Stimulated activated CD4-positive, alpha-beta T cell treated with anti-CD3 and anti-CD28 coated beads, Interleukin-1b, Interleukin-23, amount 100 ng/mL, for 4 hours (primary cell): ENCODE measurements at places on chromosomes 3 and 15.

GRCh38 chr3:71695000-71695482 lies 30.2 kb downstream of the EIF4E3 start:
- DNase-seq: no peak

GRCh38 chr15:60408463-60408981 lies 10.7 kb upstream of the ANXA2 start:
- DNase-seq: no peak

DNA sequence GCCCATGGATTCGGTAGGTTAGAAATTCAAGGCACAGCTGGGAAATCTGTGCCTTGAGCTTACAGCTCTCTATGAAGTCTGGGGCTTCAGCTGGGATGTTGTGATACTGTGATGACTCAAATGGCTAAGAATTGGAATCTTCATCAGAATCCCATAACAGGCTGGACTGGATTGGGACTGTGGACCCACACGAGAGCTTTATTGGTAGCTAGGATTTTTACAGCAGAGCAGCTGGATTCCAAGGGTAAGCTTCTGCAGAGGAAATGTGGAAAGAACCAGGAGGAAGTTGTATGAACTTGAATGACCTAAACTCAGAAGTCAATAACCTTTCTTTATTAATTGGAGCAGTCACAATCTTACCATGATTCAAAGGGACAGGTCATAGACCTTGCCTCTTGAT lies 1187.1 kb downstream of the ROBO1 start:
- no peak for DNase-seq

- DNase-seq: no peak
Measured at GRCh38 chr3:196419386-196419785, 12.8 kb downstream of the UBXN7 start.

DNA sequence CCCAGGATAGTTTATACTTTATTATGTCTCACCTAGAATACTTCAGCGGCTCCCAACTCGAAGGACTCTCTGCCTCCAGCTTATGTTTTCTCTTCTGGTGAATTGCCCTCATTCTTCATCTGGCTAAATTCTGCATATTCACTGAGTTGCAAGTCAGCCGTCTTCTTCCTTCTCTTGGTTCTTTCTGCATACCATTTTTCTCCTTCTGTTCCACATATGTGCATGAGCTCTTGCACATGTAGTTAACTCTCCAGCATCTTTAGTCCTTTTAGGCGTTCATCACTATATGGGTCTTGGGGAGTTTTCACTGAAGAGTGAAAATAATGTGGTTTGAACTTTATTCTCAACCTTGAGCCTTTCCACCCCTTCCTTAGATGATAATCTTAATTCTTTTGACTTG lies 70.1 kb downstream of the AP4E1 start:
- no peak for DNase-seq

- DNase-seq: no peak
Measured at GRCh38 chr3:30098653-30099455, 507.5 kb upstream of the TGFBR2 start.

DNA sequence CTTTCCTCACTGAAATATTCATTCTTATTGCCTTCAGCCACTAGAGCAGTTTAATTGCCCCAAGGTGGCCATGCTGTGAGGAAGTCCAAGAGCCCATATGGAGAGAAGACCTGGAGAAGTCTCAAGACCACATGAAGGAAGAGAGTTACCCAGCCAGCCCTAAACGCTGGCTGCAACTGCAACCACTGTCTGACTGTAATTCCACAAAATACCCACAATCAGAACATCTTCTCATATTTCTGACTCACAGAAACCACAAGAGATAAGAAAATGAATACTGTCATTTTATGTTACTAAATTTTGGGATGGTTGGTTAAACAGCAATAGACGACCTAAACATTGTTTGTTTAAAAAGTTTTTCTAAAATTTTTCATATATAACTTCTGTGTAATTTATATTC lies 14.7 kb upstream of the SST start:
- DNase-seq: no peak

GRCh38 chr3:153835540-153835939 lies 285.6 kb upstream of the ARHGEF26 start:
- no peak for DNase-seq

DNA sequence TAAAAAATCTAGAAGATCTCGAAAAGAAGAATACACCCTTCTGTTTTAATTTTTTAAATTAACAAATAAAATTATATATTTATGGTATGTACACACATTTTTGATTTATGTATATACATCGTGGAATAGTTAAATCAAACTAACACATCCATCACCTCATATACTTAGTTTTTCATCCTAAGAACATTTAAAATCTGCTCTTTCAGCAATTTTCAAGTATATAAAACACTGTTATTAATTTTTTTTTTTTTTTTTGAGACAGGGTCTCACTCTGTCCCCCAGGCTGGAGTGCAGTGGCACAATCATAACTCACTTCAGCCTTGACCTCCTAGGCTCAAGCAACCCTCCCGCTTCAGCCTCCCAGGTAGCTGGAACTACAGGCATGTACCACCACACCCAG lies 32.8 kb upstream of the ACAP2 start:
- no peak for DNase-seq

- no peak for DNase-seq
Measured at GRCh38 chr3:141239511-141240281, 8.1 kb downstream of the PXYLP1 start.

DNA sequence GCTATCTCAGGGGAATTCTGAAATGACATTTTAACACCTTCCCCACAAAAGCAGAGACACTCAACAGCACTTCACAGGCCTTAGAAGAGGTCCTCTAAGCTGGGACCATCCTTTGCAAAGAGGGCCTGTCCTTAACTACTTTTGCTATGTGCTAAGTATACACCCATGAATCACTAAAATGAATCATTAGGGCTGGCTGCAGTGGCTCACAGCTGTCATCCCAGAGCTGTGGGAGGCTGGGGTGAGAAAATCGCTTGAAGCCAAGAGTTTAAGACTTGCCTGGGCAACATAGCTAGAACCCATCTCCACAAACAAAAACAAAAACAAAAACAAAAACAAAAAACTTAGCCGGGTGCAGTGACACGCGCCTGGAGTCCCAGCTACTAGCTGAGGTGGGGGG lies 53.9 kb upstream of the MELTF start:
- DNase-seq: no peak

GRCh38 chr3:153749070-153749610 lies 372.1 kb upstream of the ARHGEF26 start:
- DNase-seq: no peak

DNA sequence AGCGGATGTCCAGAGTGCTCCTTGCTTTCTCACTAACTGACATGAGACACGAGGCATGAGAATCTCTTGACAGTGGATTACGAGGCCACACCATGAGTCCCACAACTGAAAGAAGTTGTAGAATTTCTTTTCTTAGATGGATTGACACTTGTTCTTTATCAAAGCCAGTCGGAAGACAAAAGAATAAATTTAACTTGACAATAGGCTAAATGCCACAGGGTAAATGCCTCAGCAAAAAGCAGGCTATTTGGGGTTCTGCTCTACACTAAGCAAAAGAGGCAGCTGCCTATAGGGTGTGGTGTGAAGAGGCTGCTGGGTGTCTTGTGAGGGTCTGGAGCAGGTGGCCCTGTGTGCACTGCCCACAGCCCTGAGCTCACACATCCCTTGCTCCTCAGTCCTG lies 135.1 kb upstream of the SEMA6D start:
- DNase-seq: no peak

GRCh38 chr3:52456169-52456799 lies 880 bp downstream of the NISCH start:
- DNase-seq: no peak

GRCh38 chr3:152662157-152662556 lies 172.8 kb upstream of the P2RY1 start:
- no peak for DNase-seq

DNA sequence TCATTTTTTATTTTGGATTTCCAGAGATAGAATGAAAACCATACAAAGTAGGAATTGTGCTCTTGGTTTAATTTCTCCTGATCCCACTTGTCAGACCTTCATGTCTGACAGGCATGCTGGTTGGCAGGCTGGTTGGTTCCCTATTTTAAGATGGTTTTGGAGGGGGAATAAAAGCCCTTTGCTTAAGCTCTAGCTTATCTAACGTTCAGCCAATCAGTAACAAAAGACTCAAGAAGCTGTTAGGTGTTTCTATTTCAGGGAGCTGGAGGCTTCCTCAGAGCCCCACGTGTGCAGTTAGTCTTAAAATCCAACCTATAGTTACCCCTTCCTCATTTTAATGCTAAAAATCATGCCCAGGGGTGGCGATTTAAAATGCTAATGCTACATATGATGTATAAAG lies 40.5 kb upstream of the XIRP1 start:
- DNase-seq: no peak

GRCh38 chr3:168714609-168715240 lies 619.0 kb upstream of the GOLIM4 start:
- DNase-seq: no peak
